ENCODE measurements at places on chromosomes 12 and 14.

DNA sequence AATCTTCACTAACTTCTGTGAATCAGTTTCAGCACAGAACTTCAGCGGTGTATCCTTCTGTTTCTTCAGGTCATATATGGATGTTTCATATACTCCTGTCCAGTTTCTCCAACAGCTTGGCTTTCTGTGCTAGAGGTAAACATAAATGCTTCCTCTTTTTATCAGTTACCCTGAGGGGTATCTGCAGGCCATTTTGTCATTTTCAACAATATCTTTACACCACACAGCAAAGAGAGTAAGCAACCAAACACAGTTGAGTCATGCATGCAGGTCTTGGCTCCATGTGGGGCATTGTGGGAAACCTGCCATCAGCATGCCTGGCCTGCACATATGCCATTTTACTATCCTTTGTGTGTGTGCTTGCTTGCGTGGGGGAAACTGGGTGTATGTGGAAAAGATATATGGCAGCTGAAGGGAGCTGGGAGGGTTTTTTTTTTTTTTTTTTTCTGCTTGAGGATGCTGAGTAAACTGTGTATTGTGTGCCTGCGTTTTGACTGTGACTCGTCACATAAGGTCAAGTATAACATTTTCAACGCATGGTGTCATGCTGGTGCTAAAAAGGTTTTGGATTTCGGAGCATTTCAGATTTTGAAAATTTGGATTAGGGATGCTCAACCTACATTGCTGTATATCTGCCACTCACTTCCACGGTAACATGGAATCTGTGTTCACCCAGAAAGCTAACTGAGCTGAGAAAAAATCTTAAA lies 56.1 kb upstream of the YARS2 start:
- no peak for DNase-seq

DNA sequence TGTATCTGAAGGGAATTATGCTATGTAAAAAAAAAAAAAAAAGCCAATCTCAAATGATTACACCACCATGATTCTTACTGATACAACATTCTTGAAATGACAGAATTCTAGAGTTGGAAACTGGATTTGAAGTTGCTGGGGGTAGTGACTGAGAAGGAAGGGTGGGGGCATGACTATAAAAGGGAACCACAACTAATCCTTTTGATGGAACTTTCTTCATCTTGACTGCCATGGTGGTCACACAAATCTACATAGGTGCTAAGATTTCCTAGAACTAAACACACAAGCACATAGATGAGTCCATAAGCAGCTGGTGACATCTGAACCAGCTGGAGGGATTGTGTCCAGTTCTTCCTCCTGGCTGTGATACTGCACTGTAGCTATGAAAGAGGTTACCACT lies 51.4 kb downstream of the CLMN start:
- DNase-seq: no peak

- DNase-seq: no peak
These were observed 90.4 kb downstream of the CRACR2A start for GRCh38 chr12:3662521-3662921.

- DNase-seq: no peak
These were observed 8.7 kb downstream of the WNT1 start for GRCh38 chr12:48986720-48987291.

DNA sequence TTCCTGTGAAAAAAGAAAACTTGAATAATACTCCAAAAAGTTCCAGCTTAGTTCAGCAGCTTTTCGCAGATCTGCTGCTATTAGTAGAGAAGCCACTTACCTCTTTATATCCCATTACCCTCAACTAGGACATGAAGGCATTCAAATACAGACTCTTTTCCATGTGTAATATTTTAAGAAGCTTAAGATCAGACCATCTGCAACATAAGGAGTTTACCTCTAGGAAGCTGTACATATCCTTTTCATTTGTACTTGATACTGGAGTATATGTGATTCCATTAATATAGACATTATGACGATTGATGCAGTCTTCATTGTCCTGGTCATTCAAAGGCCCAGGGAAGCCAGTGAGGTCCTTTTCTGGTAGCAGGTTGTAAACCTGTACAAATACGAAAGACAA lies 20.4 kb downstream of the A2M start:
- no peak for DNase-seq

- no peak for DNase-seq
These were observed 260.5 kb upstream of the TMTC1 start for GRCh38 chr12:30044206-30044605.

DNA sequence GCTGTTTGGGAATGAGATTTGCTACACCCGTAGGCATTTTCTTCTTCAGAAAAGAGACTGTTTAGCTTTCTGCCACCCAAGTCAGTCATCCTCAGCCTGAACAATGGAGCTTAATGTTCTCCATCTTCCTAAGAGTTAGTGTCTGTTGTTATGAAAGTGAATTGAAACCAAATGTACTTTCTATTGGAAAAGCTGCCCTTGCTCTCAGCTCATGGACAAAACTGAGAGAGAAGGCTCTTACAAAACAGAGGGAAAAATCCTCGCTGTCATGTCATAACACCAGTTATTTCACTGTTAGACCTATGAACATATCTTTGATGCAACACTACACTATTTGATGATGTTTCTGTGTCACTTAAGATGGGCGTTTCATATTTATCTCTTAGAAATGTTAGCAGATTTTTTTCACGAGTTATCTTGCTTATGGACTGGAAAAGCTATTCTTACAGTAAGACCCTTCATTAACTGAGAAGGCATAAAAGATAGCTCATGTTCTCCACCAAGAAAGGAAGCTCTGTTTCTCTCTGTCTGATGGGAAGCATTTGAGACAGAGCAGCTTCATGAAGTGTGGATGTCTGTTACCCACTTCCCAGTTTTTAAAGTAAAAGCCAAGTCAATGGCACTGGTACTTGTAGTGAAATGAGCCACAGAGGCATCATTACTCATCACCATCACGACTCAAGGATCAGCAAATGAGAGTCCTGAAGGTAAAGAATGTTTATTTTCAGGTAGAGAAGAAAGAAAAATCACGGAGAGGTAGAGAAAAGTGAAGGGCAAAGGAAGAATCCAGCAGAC lies 483.9 kb downstream of the ZFP36L1 start:
- no peak for DNase-seq

GRCh38 chr12:53590652-53591051 lies 35.5 kb downstream of the ATF7 start:
- DNase-seq: no peak

DNA sequence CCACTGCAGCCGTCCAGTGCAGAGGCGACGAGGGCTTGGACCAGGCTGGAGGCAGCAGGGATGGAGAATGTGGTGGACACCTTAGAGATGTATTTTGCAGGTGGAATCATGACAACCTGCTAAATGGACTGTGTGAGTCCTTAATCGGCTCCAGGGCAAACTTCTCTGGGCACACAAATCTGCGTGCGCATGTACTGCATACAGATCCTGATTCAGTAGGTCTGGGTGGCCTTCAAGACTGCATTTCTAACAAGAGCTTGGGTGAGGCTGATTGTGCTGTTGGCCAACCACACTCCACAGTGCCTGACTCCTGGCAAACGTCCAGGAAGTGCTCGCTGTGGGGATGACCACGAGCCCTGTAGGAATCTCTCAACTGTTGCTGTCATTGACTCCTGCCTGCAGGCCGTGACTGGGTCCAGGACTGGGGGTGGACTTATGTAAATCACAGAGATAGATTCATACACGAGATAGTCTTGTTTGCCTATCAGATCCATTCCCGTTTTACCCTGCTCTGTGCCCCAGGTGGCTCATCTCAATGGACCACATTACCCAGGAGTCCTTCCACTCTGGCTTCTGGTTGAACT lies 27.2 kb downstream of the JDP2 start:
- no peak for DNase-seq

DNA sequence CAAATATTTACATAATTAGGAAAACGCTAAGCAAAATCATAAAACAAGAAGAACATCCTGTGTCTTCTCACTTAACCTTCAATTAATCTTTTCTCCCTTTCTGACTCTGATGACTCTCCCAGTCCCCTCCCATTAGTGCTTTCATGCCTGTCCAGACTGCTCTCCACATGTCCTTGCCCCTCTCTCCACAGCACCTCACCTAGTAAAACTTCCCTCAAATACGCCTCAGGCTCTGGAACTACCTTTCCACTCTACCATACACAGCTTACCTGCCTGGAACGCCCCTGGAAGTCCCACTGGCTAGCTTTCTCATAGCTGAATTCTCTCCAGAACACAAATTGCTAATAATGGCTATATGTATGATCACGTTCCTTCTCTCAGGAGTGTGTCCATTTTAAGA lies 44.7 kb downstream of the SLC5A8 start:
- DNase-seq: no peak

DNA sequence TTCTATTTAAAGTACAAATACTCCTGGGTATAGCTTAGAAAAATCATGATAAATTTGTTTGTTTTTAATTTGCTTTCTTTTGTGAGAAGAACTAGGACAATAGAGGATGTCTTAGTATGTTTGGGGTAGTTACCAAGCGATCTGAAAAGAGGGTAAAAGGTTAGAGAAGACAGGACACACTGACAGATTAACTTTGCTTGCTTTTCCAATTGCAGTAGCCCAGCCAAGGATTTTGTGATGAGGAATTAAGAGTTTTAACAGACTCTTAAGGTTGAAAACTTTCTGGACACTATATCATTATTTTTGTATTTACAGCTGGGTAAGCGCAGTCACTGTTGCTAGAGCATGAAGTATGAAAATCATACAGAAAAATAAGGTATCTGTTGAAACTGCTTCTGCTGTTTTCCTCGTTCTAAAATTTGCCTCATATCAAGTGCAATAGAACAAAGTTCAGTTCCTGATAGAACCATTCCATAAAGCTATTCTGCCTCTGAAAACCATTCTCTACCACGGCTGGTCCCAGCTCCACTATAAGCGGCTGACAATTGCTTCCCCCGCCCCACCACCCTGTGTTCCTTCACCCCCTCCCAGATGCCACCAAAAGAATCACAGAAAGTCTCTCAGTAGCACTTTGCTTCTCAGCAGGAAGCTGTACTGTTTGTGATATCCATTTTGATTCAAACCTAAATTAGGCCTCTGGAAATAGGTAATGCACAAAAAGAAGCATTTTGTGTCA lies 413.4 kb downstream of the BCAT1 start:
- no peak for DNase-seq

- DNase-seq: no peak
These were observed 8.5 kb downstream of the ATF7 start for GRCh38 chr12:53617700-53618099.

GRCh38 chr14:29548948-29549370 lies 378.7 kb downstream of the PRKD1 start:
- DNase-seq: peak; percentile 47

- no peak for DNase-seq
These were observed 25.6 kb downstream of the STX2 start for GRCh38 chr12:130813436-130813835.

DNA sequence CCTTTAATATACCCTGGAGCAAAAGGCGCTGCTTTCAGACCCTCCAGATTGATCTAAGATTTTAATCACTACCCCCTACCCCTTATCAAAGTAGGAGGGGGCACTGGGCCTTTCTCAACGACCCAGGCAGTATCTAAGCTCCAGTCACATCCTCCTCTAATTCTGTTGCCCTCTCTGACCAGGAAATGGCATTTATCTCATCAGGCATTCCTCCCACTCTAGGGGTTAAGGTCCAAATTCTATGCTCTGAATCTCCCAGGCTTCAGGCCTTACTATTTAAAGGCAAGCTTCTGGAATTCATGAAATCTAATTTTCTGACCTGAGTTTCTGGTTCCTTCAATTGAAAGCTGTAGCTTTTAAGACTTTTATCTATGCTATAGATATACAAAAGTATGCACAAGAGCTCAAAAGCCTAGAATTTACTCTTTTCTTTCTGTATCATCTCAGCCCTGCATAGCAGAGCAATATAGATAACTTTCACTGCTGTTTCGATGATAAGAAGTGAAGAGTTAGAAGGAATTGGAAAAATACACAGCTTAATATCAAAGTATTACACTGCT lies 622.9 kb downstream of the RPS29 start:
- DNase-seq: no peak

GRCh38 chr14:44446965-44447364 lies 60.1 kb downstream of the FSCB start:
- no peak for DNase-seq

GRCh38 chr12:125276567-125276966 lies 211.3 kb downstream of the AACS start:
- no peak for DNase-seq
